Stimulated activated CD4-positive, alpha-beta T cell treated with anti-CD3 and anti-CD28 coated beads, Interleukin-1b, Interleukin-23, amount 100 ng/mL, for 1 hour (primary cell): ENCODE measurements at places on chromosomes 5 and 9.

DNA sequence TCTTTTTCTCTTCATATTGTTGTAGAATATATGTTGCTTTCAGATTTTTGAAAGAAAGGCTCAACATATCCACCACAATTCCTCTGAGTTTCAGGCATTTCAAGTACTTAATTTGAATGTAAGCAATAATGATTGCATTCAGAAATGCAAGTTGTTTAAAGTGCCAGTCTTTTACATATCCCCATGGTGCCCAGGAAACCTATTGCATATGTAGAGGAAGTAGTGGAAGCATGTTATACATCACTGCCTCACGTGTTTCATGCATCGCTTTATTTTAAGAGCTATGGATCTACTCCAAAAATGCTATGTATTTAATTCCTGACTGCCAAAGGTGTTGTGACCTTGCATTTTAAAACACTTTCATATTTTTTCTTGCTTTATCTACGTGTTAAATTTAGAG, 28.1 kb downstream of the CPEB4 start:
- no peak for DNase-seq

DNA sequence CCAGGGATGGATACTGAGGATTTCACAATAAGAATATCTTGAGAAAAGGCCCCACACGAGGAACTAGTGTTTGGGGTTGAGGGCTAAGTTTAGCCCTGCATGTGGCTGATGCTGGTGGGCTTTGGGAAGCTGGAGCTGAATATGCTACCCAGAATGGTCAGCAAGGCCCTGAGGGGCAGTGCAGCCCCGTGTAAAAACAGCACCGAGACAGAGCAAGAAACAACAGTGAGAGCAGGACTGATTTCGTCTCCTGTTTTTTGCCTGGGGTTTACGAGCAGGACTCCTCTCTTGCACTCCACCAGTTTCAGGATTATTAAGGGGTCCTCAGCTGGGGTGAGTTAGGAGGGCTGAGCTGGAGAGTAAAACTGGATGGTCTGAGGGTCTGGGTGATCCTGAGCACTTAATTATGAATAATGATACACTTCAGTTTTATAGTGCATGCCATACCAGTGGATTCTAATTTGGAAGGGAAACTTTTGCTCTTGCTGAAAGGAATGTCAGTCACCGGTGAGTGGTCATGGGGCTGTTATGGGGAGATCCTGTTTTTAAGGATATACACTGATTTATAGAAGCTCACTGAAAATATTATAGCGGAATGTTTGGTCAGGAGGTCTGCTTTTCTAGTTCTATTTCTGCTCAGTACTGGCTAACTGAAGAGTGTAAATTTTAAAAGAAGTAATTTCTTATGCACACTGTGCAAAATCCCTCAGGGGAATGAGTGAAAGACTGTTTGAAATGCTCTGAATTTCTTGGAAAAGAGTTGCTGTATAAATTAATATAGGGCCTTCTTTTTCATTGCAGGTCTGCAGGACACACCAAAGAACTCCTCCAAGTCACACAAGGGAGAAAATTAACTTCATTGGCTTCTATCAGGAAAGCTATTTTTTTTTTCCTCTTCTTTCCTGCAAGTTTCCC, 42.7 kb upstream of the NFIB start:
- DNase-seq: no peak

DNA sequence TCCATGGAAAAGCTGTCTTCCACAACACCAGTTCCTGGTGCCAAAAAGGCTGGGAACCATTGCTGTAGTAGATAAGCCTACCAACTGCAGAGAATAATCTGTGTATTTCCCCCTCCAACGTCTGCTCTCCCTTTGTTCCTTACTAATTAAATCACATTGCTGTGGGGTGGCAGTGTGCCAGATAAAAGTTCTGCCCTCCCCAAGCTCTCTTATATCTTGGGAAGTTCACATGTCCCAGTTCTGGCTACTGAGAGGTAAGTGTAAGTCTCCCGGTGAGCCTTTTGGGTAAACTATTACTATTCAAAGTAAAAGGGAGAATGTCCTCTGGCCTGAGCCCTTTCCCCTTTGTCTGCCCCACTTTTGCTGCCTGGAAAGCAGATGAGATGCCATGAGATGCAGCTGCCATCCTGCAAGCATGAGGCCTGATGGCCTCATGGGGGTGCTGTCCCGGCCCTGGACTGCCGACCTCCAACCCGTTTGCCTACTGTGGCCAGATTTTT, 14.7 kb downstream of the ENC1 start:
- DNase-seq: no peak

- no peak for DNase-seq
Measured at GRCh38 chr9:74609671-74610405, 112.7 kb downstream of the RORB start.

GRCh38 chr9:131631306-131631705, 86.0 kb downstream of the PRRT1B start:
- no peak for DNase-seq

DNA sequence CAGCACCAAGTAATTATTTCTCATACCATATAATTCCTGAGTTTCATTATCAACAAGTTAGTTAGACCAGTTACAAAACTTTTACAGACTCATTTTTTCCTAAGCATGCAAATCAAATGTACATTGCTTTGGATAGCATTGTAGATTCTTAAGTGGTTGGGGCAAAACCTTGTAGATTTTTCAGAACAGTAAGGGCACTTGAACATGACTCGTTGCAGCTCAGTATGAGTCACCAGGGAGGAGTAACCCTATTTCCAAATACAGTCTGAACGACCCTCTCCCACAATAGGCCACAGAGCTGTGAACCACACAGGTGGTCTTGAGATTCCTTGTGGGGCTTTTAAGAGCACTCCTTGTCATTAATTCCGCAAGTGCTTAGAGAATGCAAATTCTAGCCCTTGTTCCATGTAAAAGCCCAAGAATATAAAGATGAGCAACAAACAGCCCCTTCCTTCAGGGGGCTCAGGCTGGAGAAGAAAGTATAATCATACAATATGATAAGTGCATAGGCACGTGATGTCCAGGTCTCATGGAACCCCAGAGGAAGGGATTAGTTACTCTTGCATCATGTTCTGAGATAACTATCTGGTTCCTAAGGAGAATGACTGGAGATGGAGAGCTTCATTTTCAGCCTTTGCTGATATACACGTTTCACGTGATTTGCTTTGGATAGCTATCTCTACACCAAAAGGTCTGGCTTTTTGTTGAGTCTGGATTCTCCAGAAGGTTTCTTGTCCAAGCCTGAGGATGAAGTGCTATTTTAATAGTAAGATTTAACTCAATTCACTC, 295.7 kb downstream of the KCNN2 start:
- DNase-seq: no peak

- no peak for DNase-seq
Measured at GRCh38 chr5:167812871-167813270, 478.6 kb upstream of the WWC1 start.

GRCh38 chr5:94240993-94241651, 377.3 kb downstream of the KIAA0825 start:
- no peak for DNase-seq
